ENCODE measurements at places on chromosomes 2 and 18.

- no peak for DNase-seq
These were observed 17.1 kb downstream of the NEMP2 start for GRCh38 chr2:190517468-190517867.

- no peak for DNase-seq
These were observed 180.9 kb downstream of the FIGN start for GRCh38 chr2:163554864-163555263.

GRCh38 chr2:11777886-11778415, 31.5 kb downstream of the LPIN1 start:
- DNase-seq, result no peak

GRCh38 chr2:105857076-105857740, 112.5 kb downstream of the NCK2 start:
- DNase-seq, result no peak

DNA sequence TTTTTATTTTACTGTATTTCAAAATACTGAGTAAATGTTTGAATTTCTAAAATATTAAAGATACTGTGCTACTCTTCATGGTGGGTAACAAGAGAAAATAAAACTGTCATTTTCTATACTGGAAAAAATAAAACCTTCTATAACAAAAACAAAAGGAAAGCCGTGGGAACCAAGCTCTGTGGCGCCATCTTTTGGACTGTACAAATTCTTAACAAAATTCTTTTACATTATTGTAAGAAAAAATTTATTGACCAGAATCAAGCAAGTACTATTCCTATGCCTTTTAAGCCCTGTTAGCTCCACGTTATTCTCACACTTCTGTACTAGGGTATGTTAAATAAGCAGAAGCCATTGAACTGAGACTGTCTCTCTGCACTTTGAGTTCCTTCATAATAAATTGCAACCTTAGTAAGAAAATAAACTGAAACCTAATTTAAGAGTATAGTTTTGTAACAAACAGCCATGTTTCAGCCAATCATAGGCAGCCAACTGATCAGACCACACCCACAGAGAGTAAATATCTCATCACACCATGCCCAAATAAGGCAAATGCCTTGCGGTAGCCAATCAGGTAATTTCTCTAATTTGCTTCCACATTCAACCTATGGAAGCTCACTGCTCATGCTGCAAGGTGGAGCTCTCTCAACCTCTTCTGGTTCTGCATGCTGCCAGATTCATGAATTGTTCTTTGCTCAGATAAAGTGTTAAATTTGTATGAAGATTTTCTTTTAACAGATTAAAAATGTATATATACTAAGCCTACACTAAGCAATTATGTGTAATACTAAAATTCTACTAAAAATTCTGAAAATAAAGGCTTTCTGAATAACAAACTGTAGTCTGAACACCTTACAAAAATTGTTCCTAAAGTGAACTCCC, 42.2 kb downstream of the HIBCH start:
- no peak for DNase-seq

- DNase-seq, result no peak
These were observed 238.3 kb upstream of the RASGRP3 start for GRCh38 chr2:33238111-33238510.

GRCh38 chr2:237686659-237687136, 59.3 kb downstream of the LRRFIP1 start:
- no peak for DNase-seq

DNA sequence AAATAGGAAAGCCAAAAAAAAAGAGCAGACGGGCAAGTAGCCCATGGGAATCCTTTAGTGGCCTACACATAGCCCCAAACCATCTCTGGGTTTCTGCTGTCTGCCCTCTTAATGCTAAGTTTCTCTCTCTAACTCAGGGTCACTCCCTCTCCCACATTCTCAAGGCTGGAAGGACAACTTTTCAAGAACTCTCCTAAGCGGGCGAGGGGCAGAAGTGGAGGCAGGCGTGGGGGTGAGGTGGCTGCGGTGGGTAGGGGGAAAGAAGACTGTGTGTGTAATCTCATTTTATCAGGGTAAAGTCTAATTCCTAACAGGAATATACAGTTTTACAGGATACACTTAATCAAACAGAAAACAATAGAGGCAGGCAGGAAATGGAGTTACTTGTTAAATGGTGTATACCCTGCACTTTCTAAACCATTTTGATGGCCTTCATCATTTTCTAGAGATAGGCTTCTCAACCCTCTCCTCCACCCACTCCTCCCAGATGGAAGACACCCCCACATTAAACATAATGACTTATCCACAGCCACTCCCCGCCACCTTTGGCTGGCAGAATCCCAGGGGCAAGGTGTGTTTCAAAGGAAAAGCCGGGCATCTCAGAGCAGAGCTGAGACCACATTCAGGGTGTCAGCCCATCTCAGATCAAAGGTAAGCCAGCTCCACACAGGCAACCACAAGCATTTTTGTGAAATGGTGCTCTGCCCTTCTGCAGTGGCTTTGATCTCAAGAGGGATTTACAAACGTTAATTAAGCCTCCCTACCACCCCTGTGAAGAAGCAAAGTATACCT, 6.8 kb downstream of the SMAD7 start:
- DNase-seq, result no peak

Measured in activated T-helper 1 cell treated with Interleukin-2 at 50 U/mL for 16 hours (primary cell).